ENCODE measurements at places on chromosomes 1 and 21. TPM values are rescaled to one million over a fixed set of nuclear protein-coding genes. Genes with fewer than 3 reads are reported as not detected.
A peak's percentile ranks its signal among the peaks of the same experiment; 100 is the strongest.

DNA sequence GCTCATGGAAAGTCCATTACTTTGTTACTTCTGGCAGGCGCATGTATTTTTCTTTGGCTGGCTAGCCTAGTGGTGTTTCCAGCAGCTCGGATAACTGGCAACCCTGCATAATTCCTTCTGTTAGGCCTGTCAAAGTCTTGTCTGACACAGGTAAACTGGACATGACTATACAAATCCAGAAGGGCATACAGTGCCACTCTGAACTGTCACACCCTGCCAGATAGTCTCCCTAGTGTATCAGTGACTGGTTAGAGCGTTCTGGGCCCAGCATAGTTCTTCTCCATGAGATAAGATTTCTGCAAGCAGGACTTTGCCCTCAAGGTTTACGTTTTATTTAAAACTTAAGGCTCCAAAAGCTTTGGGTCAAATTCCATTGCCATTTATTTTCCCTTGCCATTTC is 177.7 kb upstream of the GORAB start:
- H3K27me3 ChIP-seq = no peaks in the 10 kb centered on the region
- H3K27ac ChIP-seq = no peak overlapping the region
- H3K4me1 ChIP-seq = no peaks in the 10 kb centered on the region
- no peak overlapping the region for H3K4me3 ChIP-seq

GRCh38 chr1:1833456-1833855 is 55.2 kb upstream of the NADK start:
- H3K36me3 ChIP-seq = peaks cover 21% of the 10 kb centered on the region
- H3K4me3 ChIP-seq = no peak overlapping the region
- no peaks in the 10 kb centered on the region for H3K27me3 ChIP-seq
- no peak overlapping the region for H3K27ac ChIP-seq

- no peak for DNase-seq
- H3K4me3 ChIP-seq = no peak overlapping the region
- no peak overlapping the region for H3K27ac ChIP-seq
- H3K36me3 ChIP-seq = no peaks in the 10 kb centered on the region
These were observed 157.3 kb downstream of the GALNT2 start for GRCh38 chr1:230224101-230224960.

GRCh38 chr21:30126576-30126975 is 40.0 kb downstream of the CLDN17 start:
- no peaks in the 10 kb centered on the region for H3K36me3 ChIP-seq
- H3K4me1 ChIP-seq = no peaks in the 10 kb centered on the region
- no peak overlapping the region for H3K27ac ChIP-seq
- no peak for DNase-seq
- no peaks in the 10 kb centered on the region for H3K27me3 ChIP-seq

GRCh38 chr1:10690484-10690883 is 106.0 kb downstream of the CASZ1 start:
- peaks cover 18% of the 10 kb centered on the region for H3K4me1 ChIP-seq
- H3K36me3 ChIP-seq = no peaks in the 10 kb centered on the region
- H3K27ac ChIP-seq = no peak overlapping the region
- no peak for DNase-seq
- H3K4me3 ChIP-seq = no peak overlapping the region

GRCh38 chr1:119564548-119564947 is 57.5 kb downstream of the HSD3B1 start:
- H3K27ac ChIP-seq = no peak overlapping the region
- H3K36me3 ChIP-seq = no peaks in the 10 kb centered on the region
- H3K4me3 ChIP-seq = no peak overlapping the region
- no peak for DNase-seq
- H3K4me1 ChIP-seq = no peaks in the 10 kb centered on the region

Gene SMG7
- total RNA-seq = 72.7 TPM

DNA sequence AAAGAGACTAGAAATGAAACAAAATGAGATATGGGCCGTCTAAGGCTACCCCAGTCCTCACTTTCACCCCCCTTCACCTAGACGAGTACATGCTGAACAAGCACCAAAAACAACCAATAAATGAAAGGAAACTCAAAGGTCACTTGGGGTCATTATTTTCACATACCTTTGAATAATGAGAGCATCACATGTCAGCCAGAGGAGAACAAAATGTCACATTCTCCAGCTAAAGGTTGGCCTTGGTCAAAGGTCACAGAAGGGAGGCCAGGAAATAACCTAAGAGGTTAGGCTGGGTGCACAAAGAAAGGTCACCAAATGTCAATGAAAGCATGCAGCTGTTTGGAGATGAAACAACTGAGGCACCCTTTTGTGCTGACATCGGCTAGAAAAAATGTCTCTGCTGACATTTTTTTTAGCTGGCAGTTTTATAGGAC is 288.7 kb upstream of the USP25 start:
- no peaks in the 10 kb centered on the region for H3K27me3 ChIP-seq
- H3K36me3 ChIP-seq = no peaks in the 10 kb centered on the region
- no peak overlapping the region for H3K4me3 ChIP-seq
- no peaks in the 10 kb centered on the region for H3K4me1 ChIP-seq

Gene HSD3B2
- not detected for total RNA-seq

Gene CR1L
- not detected for total RNA-seq

DNA sequence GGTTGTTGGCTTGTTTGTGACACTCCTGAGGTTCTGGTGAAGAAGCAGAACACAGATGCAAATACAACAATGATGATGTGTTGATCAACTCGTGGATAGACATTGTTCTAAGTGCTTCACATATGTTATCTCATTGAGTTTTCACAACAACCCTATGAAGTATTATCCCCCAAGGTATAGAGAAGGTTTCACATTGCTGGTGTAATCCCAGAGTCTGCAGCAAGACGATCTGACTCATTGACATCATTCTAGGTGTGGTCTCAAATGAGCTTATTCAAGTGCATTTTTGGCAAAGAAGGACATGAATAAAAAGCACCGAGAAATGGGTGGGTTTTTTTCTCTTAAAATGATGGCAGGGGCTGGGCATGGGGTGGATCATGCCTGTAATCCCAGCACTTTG is 64.1 kb upstream of the SCAF4 start:
- H3K27ac ChIP-seq = no peak overlapping the region
- DNase-seq = no peak
- H3K4me3 ChIP-seq = no peak overlapping the region
- peaks cover 3% of the 10 kb centered on the region for H3K27me3 ChIP-seq

DNA sequence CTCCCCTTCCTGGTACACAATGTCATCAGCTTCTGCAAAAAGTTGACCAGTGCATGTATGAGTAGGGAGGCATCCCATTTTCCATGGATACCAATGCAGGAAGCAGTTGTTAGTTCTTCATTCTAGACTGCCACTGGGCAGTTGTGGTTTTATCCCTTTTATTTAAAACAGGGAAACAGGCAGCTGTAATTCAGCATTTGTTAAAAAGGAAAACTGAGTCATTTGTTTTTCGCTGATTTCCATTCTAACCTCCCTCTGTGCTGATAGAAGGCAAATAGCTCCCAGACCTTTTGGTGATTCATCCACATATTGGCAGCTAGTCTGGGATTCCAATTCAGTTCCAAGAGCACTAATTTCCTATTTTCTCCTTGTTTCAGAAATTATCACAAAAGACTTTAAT is 21.1 kb upstream of the ABCA4 start:
- H3K4me1 ChIP-seq = no peaks in the 10 kb centered on the region
- no peak overlapping the region for H3K27ac ChIP-seq
- H3K4me3 ChIP-seq = no peak overlapping the region
- H3K36me3 ChIP-seq = no peaks in the 10 kb centered on the region

GRCh38 chr21:26085127-26085526 is 85.4 kb downstream of the APP start:
- H3K4me1 ChIP-seq = no peaks in the 10 kb centered on the region
- no peak for DNase-seq

Gene TMEM82
- not detected for total RNA-seq

Gene SPAG17
- not detected for total RNA-seq

DNA sequence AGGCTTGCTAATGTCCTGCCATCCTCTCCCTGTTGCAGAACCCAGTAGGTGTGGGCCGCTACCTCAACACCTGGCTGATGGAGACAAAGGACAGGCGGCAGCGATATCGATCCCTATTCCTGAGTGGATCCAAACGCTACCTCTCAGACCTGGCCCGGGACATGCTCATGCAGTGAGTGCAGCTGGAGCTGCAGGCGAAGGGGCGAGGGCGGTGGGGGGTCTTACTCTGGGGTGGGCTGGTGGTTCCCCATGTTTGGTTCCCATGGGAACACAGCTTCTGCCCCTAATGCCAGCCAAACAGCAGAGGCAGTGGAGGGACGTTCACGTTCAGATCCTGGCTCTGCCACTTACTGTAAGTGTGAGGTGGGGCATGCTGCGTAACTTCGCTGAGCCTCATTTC is 15.8 kb upstream of the TTC22 start:
- no peak overlapping the region for H3K4me3 ChIP-seq
- H3K27ac ChIP-seq = no peak overlapping the region
- no peak for DNase-seq
- no peaks in the 10 kb centered on the region for H3K27me3 ChIP-seq
- no peaks in the 10 kb centered on the region for H3K36me3 ChIP-seq

DNA sequence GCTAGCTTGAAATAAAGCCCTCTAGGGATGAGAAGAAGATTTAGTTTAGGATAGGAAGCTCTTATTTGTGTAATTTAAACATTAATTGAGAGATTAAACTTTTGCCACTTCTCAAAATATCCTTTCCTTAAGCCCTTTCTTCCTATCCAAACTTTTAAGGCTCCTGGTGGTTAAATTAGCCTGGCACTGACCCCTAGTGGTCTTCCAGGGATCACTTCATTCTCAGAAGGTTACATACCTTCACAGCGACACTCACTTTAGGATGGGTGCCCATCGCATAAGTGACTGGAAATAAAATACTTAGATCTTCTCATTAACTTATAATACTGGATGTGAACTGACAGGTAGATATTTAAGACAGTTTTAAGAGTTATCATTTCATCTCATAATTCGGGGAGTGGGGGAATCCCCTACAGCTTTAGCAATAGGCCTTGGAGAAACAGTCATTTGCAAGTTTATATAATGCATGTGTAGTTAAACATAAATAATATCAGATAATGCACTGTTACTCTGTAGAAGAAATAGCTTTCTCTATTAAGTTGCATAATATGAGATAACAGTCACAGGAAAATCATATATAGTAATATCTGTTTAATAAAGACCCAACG is 7.4 kb downstream of the LHX9 start:
- H3K4me3 ChIP-seq = no peak overlapping the region
- H3K4me1 ChIP-seq = peaks cover 4% of the 10 kb centered on the region
- DNase-seq = no peak
- no peaks in the 10 kb centered on the region for H3K36me3 ChIP-seq

Gene FAM229A
- total RNA-seq = 4.4 TPM

Gene NLRP3
- 1.8 TPM for total RNA-seq

GRCh38 chr1:153359241-153359640 is 1.6 kb downstream of the S100A9 start:
- H3K36me3 ChIP-seq = no peaks in the 10 kb centered on the region
- H3K4me1 ChIP-seq = peaks cover 13% of the 10 kb centered on the region
- no peak overlapping the region for H3K4me3 ChIP-seq
- no peak overlapping the region for H3K27ac ChIP-seq
- H3K27me3 ChIP-seq = no peaks in the 10 kb centered on the region

DNA sequence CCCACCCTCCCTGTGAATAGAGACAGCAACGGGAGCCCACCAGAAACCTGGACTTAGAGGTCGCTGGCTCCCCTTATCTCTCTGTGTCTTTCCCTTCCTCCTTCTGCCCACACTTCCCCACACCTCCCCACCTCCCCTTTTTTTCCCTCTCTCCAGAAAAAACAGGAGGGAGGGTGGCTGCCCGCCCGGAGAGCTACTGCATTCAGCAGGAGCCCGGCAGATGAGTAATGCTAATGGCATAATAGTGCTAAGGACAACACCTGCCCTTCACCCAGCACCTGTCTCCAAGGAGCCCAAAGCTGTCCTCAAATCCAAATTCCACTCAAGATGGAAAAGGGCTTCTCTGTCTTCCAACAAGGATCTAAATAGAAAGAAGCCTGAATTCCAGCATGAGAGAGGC is 11.4 kb upstream of the PRELP start:
- H3K27ac ChIP-seq = no peak overlapping the region
- DNase-seq = no peak
- H3K27me3 ChIP-seq = no peaks in the 10 kb centered on the region
- H3K36me3 ChIP-seq = no peaks in the 10 kb centered on the region
- H3K4me1 ChIP-seq = no peaks in the 10 kb centered on the region

- no peaks in the 10 kb centered on the region for H3K27me3 ChIP-seq
- no peaks in the 10 kb centered on the region for H3K36me3 ChIP-seq
- H3K4me1 ChIP-seq = no peaks in the 10 kb centered on the region
- no peak overlapping the region for H3K4me3 ChIP-seq
These were observed 192.3 kb downstream of the AMY1C start for GRCh38 chr1:103942029-103942428.

- DNase-seq = no peak
- no peaks in the 10 kb centered on the region for H3K36me3 ChIP-seq
- no peaks in the 10 kb centered on the region for H3K4me1 ChIP-seq
These were observed 19.5 kb downstream of the ERG start for GRCh38 chr21:38478782-38479181.

Gene GBP7
- 0.13 TPM for total RNA-seq

- no peak overlapping the region for H3K27ac ChIP-seq
- H3K27me3 ChIP-seq = no peaks in the 10 kb centered on the region
- H3K4me3 ChIP-seq = no peak overlapping the region
These were observed 75.8 kb downstream of the RGL1 start for GRCh38 chr1:183880531-183881243.

DNA sequence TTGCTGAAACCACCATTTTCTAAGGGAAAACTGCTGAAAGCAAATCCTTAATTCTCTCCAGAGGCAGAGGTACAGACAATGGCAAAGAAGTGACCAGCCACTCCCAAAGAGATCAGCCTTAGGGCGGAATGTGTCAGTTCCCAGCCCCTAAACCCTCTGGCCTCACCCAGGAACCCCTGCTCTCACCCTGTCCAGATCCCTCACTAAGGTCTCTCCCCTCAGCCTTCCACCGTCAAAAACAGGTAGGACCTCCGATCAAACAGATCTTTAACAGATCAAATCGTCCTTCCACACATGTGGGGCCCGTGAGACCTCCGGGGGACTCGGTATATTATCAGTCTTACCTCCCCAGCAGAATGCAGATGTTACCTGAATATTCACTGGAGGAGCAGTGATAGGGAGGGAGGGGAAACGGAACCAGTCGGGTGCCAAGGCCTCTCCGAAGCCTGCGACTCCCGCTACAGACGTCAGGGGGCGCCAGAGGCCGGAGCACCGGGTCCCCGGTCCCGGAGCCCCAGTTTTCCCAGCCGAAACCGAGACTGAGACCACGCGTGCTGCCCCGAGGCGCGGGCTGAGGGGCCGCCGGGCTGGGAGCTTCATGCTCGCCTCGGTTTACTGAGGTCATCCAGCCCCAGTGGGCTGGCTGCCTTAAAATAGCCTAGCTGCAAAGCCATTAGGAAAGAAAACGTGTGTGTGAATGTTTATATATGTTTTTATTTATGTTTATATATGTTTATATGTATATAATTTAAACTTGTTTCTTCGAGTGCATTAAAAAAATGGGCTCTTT is 23.6 kb downstream of the GPA33 start:
- peak; percentile 77 for DNase-seq
- H3K4me1 ChIP-seq = no peaks in the 10 kb centered on the region
- no peak overlapping the region for H3K4me3 ChIP-seq
- H3K27ac ChIP-seq = no peak overlapping the region
- no peaks in the 10 kb centered on the region for H3K27me3 ChIP-seq

Gene OLFML3
- 0.18 TPM for total RNA-seq

GRCh38 chr1:52365071-52365745 is 797 bp downstream of the CC2D1B start:
- peaks cover 32% of the 10 kb centered on the region for H3K36me3 ChIP-seq
- H3K4me1 ChIP-seq = peaks cover 33% of the 10 kb centered on the region
- H3K27me3 ChIP-seq = no peaks in the 10 kb centered on the region
- H3K4me3 ChIP-seq = peak overlapping the region; percentile 91

- peaks cover 13% of the 10 kb centered on the region for H3K27me3 ChIP-seq
- no peak overlapping the region for H3K4me3 ChIP-seq
- H3K4me1 ChIP-seq = peaks cover 4% of the 10 kb centered on the region
- H3K27ac ChIP-seq = no peak overlapping the region
- no peaks in the 10 kb centered on the region for H3K36me3 ChIP-seq
- DNase-seq = no peak
These were observed 1.0 kb downstream of the OLFML2B start for GRCh38 chr1:162022626-162023025.

Gene ASAP3
- total RNA-seq = 0.33 TPM
